ENCODE measurements at places on chromosomes 5 and 9.

DNA sequence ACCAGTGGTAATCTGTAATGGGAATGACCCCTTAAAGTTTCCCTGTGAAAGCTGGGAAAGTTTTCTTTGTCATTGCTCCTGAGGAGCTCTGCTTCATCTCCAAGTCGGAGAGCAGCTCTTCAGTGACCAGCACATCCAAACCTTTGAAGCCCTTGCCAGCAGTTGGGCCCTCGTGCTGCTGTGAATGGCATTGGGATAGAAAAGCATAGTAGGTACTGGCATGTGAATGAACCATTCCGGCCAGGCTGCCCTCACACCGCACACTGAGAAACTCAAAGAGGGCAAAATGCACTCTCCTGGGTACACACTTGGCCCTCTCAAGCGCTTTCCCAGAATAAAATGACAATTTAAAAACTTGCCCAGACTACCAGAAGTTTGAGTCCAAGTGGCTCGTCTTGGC is 1135.0 kb upstream of the WWC1 start:
- DNase-seq = no peak

DNA sequence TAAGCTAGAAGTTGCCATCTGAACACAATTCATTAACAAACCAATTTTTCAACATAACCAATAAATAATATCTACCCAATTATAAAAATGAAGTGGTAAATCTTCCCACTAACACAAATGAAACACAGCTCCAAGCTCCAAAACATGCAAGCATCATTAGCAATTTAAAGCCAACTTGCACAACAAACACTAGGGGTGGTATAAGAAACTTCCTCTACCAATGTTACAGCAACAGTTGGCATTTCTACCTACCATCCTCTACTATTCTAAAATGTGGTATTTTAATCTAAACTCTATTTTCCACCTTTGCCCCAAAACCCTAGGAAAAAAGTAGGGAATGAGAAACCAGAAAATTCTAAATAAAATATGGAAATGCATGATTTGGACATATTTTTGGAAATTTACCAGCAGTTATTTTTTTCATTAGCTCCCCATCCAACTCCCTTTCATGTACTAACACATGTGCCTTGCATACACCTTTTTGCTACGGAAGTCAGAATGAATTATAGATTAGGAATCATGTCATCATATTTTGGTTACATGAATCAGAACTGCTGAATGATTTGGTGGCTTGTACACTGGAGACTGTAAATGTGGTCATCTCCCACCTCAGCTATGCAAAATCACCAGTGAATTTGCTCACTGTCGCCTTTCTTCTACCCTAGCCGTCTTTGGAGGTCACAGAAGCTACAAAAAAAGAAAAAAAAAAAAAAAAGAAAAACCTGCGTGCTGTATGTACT is 4.1 kb downstream of the NR6A1 start:
- no peak for DNase-seq

DNA sequence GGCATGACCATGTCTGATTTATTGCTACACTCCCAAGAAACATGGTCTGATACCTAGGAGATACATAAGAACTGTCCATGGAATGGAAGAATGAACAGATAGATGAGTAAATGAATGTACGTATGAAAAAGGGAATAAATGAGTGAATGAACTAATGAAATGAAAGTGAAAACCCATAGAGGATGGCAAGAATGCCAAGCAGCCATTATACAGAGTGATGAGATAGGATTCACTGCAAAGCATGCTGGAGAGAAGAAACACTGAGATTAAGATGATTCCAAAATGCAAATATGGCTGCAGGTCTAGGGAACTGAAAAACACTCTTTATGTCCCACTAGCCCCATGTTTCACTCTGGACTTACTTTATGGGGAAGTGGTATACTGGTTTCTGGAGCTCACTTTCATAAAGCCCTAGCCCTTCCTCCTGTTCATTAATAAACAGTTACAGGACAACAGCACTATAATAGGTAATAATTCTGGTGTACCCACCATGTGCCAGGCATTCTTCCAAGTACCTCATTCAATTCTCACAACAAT is 170.3 kb upstream of the RAD23B start:
- no peak for DNase-seq

- DNase-seq = no peak
Measured at GRCh38 chr5:40869384-40869783, 28.2 kb downstream of the CARD6 start.
